ENCODE measurements at places on chromosomes 5 and 9.

DNA sequence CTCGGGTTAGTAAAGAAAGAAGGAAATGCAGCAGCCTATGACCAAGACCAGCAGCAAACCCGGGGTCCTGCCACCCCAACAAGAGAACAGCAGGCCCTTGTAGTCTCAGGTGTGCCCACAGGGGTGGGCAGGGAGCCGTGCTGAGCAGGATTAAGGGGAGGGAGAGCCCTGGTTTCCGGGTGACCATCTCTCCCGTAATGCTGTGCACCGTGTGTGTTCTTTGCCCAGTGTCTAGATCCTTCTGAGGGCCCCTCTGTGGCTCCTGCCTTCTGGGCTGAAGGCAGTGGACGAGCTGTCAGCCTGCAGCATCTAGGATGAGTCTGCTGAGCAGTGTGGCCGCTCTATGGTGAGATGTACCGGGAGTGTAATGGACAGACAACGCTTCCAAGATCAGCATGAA is 12.7 kb upstream of the PLEKHG4B start:
- no peak for DNase-seq

DNA sequence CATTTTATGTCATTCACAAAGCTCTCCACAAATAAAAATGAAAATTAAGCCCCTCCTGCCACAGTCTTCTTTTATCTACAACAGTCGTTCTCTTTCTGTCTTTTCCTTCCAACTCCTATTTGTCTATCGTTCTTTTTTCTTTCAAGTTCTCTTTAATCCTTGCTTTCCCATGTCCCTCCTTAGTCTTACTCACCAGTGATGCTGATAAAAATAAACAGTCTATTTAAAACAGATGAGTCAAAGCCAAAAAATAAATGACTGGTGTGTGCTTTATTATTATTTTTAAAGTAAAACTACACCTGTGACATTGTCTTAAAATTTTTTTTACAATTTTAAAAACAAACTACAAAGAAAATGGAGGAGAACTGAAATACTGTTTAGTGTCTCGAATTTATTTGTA is 137.1 kb upstream of the TMEM161B start:
- no peak for DNase-seq

GRCh38 chr9:7370381-7370780 is 429.2 kb downstream of the DMAC1 start:
- DNase-seq = no peak

GRCh38 chr9:91221332-91221731 is 140.4 kb downstream of the AUH start:
- peak; percentile 44 for DNase-seq

GRCh38 chr9:3200331-3200774 is 325.4 kb downstream of the RFX3 start:
- peak; percentile 51 for DNase-seq

DNA sequence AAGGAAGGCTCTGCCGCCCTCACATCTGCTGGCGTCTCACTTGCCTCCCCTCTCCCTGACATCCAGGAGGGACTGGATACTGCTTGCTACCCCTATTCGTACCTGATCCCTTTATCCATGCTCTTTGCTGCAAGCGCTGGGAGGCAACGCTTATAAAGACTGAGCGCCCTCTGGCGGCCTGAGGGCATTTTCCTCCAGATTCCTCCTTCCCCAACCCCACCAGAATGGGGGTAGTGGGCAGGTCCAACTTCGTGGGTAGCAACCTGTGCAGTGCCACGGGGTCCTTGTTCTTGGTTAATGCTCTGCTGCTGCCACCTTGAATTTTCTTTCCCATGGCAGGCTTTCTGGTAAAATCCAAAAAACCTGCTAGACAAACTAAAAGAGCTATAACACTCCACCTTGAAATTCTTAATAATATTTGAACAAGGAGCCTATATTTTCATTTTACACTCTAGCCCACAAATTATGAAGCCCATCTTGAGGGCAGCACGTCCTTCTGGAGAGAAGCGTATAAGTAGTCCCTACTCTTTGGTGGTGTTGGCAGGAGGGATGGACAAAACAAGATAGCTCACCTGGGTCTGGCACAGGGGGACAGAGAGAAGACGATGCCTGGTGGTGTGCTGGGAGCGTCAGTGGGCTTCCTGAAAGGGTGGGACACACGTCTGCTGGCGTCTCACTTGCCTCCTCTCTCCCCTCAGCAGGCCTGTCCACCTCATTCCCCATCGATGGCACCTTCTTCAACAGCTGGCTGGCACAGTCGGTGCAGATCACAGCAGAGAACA is 52.5 kb downstream of the JADE2 start:
- peak; percentile 39 for DNase-seq

DNA sequence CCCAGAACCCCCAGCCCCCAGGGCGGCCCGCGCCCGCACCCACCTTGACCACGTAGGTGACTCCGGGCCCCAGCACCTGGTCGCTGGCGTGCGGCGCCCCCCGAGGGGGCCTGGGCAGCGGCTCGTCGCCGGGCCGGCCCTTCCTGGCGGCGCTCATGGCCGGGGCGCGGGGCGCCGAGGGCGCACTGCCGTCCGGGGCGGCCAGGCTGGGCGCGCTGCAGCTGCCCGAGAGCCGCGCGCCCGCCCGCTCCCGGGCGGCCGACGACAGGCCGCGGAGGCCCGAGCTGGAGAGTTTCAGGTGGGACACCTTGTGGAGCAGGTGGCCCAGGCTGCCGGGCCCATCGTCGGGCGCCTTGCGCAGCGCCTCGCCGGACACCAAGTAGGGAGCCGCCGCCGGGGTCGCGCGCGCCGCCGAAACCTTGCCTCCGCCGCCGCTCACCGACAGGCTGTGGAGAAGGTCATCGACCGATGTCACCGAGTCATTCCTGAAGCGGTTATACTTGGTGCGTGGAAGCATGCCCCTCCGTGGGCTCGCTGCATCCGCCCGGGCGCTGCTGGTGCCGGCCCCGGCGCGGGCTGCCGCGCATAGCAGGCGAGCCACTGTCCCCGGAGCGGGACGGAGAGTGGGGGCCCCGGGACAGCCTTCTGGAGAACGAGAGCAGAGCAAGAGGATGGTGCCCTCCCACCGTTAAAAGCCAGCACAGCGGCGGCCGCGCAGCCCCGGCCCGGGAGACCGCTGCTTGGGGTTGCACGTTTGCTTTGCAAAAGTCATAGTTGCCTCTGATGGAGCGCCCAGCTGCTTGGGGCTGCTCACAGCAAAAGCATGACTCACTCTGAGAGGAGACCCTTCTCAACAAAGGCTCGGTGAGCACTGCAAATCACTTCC is at the start of gene SHC3:
Gene SHC3, minus strand, starts transcription at position 875 of the 886 bp plus-strand sequence. Its CDS starts 358 bp downstream, at position 517.
- DNase-seq = no peak

DNA sequence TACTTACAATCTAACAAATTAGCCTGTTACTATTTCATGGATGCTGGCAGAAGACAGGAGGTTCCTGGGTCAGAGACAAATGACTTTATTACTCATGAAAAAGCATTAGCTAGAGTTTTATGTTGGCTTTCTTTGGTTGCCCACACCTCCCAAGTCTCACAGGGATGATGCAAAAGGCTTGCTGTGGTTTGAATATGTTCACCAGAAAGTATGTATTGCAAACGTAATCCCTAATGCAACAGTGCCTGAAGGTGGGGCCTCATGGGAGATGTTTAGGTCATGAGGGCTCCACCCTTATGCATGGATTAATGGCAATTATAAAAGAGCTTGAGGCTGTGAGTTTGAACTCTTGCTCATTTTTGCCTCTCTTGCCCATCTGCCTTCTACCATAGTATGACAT is 28.5 kb downstream of the DPYSL3 start:
- peak; percentile 69 for DNase-seq

- no peak for DNase-seq
Observed at GRCh38 chr5:159343295-159344094, 13.2 kb upstream of the IL12B start.

DNA sequence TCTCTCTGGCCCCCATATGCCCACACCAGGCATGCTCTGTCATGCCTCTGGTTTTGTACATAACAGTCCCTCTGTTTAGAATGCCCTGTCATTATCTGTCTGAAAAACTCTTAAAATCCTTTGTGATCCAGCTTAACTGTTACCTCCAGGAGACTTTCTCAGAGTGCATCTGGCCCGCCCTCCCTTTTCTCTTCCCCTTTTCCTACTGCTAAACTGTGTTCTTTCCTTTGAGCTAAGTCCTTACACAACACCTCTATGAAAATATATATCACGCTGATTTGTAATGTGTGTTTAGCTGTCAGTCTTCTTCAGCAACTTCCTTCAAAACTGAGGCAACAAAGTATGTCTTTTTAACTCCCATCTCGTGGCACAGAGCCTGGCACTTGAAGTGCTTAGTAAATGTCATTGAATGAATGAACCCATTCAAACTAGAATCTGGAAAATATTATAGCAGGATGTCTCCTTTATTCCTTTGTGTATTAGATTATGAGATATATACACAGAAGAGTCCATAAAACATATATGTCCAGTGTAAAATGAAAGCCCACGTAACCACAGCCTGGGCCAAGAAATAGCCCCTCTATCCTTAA is 166.2 kb upstream of the KLF9 start:
- DNase-seq = no peak
